ENCODE measurements at places on chromosomes 2 and 18.

- peak; percentile 69 for DNase-seq
Observed at GRCh38 chr2:196926562-196927375, at the start of gene PGAP1. Gene PGAP1 (minus strand): TSS chr2:196926707. CDS start chr2:196926616, 91 bp downstream.

GRCh38 chr2:103208916-103209315 is 447.1 kb downstream of the TMEM182 start:
- DNase-seq: no peak

GRCh38 chr2:236608710-236609109 is 39.1 kb downstream of the ACKR3 start:
- no peak for DNase-seq

- no peak for DNase-seq
Observed at GRCh38 chr18:46627136-46627535, 29.9 kb downstream of the LOXHD1 start.

DNA sequence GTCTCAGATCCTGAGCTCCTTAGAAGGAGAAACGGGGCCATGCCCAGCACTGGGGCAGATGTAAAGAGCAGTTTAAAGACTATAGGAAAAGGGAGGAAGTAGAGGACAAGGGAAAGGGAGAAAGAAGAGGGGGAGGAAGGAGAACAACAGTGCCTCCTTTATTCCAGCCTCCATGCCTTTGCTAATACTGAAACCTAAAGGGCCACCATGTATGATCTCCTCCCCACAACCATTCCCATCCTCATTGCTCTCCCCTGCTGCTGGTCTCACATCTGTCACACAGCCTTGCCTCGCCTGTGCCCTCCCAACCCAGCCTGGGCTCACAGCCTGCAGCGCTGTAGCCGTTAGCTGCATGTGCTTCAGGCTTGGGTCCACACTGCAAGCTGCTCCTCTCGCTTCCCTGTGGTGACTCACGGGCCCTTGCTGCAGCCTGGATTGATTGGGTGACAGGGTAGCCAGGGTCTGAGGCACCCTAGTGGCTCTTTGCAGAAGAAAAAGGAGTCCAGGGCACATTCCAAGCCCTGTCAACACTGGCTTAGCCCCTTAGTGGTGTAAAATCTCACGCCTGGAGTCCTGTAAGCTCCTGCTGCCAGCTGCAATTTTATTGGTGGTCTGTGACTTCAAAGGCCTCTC is 281.9 kb downstream of the SRBD1 start:
- no peak for DNase-seq

DNA sequence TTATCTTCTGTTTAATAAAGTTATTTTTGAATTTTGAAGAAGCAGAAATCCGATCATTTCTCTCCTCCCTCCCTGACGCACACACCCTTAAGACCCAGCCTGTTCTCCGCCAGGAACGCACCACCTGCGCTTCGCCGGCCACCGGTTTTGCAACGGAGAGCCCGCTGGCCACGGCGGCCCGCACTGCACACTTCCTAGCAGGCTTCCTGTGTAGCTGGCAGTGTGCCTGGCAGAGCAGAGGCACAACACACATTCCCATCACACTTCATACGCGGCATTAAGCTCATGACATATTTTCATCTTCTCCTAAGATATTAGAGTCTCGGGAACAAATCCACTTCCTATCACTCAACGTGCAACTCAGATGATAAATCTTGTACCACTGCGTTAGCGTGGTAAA is 148.0 kb downstream of the HDAC4 start:
- no peak for DNase-seq

DNA sequence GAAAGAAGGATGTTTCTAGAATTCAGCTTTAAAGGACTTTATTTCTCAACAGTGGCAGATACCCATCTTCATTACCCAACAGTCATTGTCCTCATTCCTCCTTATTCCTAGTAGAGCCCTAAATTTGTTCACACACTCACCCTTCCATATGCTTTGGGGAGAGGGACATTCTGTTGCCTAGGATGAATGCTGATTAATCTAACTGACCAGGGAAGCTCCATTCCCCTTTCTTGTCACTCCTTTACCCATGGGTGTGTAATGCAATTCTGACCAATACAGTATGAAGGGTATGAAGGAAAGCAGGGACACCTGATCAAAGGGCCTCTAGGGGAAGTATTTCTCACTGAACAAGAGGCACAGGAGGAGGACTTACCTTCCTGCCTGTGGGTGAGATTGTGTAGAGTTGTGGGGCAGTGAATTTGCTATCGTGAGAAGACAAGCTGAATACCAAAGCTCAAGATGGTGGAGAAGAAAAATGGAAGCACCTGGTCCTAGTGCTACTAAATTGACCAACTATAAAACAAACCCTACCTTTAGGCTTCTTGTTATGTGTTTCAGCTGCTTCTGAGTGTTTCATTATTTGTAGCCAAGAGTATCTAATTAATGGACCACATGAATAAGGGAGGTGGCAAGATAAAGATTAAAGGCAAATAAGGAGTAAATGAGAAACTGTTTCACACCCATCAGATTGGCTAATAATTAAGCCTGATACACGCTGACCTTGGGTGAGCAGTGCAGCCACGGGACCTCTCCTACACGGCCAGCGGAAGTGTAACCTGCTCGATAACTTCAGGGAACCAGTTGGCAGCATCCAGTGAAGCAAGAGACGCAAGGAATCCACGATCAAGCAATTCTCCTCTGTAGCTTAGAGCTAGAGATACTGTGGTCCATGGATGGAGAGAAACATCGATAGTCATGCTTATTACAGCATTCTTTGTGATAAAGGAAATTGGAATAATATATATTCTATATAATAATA is 202.3 kb downstream of the MYCN start:
- DNase-seq: no peak

DNA sequence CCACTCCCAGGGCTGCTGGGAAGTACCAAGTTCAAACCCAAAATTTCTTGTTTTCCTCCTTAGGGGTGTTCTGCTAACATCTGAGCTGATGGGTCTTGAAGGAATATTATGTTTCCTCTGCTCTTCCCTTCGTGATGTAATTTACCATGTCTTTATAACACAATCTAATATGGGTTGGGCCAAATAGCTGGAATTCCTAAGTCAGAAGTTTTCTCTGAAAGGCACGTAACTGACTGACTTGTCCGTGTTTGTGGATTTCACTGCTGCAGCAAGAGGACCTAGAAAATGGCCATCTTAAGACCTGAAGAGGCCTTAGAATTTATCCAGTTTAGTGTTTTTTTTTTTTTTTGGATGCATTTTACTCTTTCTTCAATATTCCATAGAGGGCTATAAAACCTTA is 256.7 kb downstream of the DCDC2C start:
- DNase-seq: no peak

GRCh38 chr2:25021791-25022362 is 20.0 kb upstream of the EFR3B start:
- no peak for DNase-seq

GRCh38 chr2:162734866-162735265 is 103.7 kb downstream of the KCNH7 start:
- DNase-seq: no peak

- DNase-seq: no peak
Observed at GRCh38 chr18:75467281-75467795, 39.8 kb upstream of the SMIM21 start.

- no peak for DNase-seq
Observed at GRCh38 chr2:78861546-78861945, 164.0 kb upstream of the REG3G start.

- no peak for DNase-seq
Observed at GRCh38 chr18:72539901-72540300, 4.2 kb downstream of the CBLN2 start.

DNA sequence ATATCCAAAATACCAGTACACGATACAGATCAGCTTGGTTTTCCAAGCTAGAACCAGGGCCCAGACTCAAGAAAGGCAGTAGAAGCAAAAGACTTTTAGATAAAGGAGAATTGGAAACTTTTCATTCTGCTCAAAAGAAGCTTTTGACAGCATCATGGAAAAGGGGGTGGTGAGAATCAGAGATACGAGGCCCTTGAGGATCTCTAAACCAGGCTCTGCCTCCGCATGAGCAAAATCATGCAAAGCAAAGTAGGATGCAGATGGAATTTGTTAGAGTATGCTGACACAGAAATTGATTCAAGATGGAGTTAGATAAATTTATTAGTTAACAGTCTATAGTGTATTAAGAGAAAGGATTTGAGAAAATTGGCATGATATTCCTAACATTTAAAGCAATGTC is 39.8 kb downstream of the FAM98A start:
- no peak for DNase-seq

DNA sequence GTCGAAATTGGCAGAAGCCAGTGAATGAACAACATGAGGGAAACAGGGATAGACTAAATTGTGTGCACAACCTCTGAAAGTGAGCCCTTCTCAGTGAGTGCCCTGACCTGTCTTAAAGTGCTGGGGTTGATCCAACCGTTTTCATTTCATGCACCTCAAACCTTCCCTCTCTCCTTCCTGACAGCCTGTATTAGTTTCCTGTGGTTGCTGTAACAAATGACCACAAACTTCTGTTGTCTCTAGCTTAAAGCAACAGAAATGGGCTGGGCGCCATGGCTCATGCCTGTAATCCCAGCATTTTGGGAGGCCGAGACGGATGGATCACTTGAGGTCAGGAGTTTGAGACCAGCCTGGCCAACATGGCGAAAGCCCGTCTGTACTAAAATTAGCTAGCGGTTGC is 48.8 kb upstream of the PPP1CB start:
- no peak for DNase-seq

DNA sequence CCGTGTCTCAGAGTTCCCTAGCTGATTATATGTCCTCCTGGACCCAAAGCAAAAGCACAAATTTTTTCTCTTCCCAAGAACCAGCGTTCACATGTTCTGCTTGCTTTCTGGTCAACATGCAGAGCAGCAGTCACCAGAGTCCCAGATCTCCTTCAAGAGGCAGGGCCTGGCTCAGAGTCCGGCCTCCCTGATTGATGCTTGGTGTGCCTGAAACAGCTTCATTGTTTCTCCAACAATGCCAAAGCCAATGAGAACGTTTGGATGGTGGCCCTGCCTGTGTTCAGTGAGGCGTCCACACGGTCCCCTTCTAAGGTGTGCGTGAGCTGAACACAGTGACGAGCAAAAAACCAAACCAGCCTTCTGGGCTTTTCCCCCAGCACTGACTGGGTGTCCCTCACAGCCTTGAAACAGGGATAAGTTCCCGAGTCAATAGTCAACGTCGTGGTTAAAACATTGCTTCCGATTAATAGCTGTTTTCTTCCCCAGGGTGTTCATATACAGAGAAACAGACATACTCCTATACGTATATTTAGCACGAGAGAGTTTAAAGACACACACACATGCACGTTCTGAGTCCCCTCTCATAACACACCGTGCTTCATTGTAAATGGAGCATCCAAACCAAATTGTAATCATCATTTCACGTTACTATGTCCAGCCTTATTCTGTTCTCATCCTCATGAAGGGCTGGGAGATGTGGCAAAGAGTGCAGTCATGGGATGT is 19.3 kb upstream of the POU3F3 start:
- no peak for DNase-seq

- DNase-seq: no peak
Observed at GRCh38 chr2:85769236-85769982, 15.6 kb downstream of the ATOH8 start.

DNA sequence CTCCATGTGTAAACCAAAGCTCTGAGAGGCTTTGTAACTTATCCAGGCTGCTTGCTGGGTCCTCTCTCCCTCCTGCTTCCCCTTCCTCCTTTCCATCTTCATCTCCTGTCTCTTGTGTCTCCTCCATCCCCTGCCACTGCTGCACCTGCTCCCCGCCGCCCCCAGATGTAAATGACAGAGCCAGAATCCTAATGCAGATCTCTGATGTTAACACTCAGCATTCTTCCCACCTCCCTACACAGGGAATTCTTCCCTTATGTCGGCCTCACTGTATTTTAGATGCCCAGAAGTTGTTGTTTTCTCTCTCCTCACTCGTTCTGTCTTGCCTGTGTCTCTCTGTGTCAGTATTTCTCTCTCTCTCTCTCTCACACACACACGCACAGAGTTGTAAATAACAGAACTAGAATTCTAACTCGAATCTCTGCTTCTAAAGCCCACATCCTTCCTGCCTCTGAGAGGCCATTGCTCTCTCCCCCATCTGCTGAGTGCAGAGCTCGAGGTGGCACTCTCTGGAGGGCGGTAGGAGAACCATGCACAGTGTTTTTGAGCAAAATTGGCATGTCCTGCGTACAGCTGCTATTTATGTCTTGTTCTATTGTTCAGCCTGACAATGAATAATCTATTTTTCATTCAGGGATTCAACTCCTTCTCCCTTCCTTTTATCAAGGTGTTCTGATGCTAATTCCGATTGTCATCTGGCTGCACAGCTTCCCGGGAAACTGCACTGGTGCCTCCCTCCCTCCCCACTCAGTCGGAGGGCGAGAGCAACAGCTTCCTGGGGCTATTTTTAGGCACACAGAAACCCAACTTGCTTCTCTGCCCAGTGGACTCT is 219.9 kb downstream of the SH3RF3 start:
- peak; percentile 11 for DNase-seq

DNA sequence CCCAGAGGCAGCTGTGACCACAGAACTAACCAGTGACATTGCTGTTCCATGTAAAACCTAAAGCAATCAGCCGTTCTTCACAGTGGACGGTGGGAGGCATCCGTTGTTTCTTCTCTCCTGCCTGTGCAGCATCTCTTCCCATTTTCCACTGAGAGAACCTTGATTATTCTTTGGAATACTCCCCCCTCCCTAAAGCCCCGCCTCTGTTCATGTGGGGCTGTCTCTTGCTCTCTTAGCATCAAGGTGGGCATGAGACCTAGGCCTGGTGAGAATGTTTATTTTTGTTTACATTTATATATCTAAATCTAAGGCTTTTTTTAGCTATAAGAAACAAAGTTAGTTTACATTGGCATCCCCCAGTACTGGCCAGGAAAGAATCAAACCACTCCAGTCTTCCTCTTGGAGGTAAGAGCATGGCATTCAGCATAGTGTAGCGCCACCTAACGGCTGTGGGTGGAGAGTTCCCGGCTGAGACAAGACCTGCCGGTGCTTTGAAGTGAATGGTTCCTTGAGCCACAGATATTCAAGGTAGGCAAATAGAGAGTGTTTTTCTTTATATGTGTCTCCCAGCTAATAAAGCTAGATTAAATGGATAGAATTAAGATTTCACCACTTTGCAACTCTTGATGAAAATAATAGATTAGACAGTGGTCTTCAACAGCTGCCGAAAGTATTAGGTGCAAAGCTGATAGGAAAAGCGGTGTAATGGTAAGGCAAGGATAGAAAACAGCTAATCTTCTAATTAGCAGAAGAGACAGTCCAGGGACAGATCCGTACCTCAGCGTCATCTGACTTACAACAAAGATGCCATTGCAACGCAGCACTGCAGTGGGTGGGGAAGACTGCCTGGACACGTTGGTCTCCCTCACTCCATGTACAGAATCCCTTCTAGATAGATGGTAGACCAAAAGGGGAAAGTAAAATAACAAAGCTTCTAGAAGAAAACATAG is 219.6 kb upstream of the RAB12 start:
- no peak for DNase-seq

GRCh38 chr2:177338177-177338721 is 54.3 kb upstream of the AGPS start:
- no peak for DNase-seq

Data from effector CD8-positive, alpha-beta T cell (primary cell).